ENCODE measurements at places on chromosomes 2 and 18. TPM values are rescaled to one million over a fixed set of nuclear protein-coding genes. Genes with fewer than 3 reads are reported as not detected.

GCG gene
- total RNA-seq, result not detected

CRYGD gene
- total RNA-seq, result not detected

EPB41L5 gene
- total RNA-seq, result 9.9 TPM

SRSF7 gene
- 133 TPM for total RNA-seq

LYPD1 gene
- not detected for total RNA-seq

CRACDL gene
- total RNA-seq, result 7.6 TPM

KIF1A gene
- total RNA-seq, result not detected

DNA sequence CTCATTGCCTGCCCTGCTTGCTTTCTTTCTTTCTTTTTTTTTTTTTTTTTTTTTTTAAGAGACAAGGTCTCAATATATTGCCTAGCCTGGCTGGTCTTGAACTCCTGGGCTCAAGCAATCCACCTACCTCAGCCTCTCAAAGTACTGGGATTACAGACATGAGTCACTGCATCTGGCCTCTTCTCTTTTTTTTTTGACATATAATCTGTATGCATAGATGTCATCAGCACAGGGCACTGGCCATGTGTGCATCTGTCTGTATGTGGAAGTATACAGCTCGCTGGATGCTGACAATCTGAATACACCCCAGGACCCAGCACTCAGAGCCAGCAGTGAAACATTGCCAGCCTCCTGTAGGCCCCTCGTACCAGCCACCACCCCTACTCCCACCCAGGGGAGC is 49.5 kb downstream of the TFCP2L1 start:
- DNase-seq, result no peak

DNA sequence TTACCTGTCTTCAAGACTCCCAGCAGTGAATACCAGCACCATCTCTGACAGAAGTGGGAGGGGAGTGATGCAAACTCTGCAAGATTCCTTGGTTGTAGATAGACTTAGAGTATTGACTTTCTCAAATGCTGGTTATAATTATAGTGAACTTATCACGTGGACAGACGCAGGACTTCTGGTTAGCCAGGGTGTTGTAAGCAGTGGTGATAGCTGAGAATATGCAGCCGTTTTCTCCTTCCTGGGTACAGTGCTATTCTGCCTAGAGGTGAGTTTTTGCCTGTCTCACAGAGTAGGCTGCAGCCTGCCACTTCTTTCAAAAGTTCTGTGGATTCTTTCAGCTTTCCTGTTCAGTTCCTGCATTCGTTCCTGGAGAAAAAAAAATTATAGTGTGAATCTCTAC is 733 bp upstream of the CXCR2 start:
- DNase-seq, result no peak

GRCh38 chr2:192578780-192579179 is 384.0 kb upstream of the TMEFF2 start:
- no peak for DNase-seq

DNA sequence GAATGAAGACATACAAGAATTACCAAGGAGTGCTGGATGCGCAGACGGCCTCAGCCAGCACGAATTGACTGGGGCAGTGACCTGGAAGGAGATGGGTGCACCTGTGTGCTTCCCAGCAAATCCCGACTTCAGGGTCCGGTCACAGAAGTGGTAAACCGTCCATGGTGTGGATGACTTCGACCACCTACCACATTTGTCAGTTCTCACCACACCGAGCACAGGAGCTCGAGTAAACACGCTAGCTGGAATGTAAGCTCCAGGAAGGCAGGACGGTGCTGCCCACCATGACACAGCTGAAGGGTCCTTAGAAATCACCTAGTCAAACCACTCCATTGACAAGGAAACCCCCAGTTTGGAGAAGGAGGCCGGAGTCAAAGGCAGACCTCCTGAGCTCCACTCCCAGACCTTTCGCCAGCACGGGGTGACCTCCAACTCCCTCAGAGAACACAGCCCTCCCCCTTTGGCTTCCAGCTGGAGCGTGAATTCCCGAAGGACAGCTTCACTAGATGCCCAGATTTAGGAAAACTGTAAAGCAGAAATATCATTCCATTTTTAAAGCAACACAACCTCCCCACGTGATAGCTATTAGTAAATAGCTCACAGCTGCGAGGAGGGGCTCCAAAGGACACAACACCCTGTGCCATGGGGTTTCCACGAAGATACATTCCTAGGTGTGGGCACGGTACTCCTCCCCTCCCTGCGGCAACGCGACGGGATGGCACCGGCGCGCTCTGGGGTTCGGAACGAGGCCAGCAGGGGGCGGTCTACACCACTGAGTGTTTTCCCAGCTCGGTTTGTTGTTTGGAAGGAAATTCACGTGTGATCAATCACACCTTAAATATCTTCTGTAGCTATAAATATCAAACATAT is 34.1 kb upstream of the GNAL start:
- peak; percentile 66 for DNase-seq

DNA sequence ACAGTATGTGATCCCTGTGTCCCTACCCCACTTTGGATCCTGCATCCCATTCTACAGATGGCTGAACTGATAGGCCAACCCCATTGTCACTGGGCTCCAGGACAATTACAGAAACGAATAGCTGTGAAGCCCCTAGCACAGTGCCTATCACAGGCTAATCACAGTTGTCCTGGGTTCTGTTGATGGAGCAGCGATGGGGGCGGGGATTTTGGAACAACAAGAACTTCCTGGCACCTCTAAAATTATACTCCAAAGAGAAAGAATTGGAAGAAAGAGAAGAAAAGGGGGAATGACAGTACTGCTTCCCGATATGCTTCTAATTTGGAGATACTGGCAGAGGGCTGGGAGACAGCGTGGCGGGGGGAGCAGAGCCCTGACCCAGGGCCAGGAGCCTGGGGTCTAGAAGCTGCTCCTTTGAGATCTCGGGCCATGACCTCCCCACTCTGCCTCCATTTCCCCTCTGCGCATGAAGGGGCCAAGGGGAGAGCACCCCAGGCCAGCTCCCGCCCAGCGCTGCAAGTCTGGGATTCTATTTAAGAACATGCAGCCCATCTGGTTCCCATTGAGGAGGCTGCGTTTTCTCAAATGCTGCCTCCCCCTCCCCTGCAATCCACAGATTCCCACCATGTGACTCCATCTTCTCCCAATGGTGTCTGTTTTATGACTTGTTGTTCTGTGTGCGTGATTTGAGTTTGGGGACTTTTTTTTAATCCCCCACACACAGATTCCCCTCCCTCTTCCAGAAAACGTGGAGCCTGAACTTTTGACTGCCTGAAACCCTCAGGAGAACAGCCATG is 202.7 kb downstream of the CYP26B1 start:
- DNase-seq, result no peak

- no peak for DNase-seq
Measured at GRCh38 chr2:126950504-126950903, 51.8 kb downstream of the TEX51 start.

- DNase-seq, result no peak
Measured at GRCh38 chr18:5543773-5544389, at the start of gene EPB41L3. TSS of gene EPB41L3 (minus strand) at chr18:5543997. CDS start at chr18:5489183, 54,814 bp downstream.

DNA sequence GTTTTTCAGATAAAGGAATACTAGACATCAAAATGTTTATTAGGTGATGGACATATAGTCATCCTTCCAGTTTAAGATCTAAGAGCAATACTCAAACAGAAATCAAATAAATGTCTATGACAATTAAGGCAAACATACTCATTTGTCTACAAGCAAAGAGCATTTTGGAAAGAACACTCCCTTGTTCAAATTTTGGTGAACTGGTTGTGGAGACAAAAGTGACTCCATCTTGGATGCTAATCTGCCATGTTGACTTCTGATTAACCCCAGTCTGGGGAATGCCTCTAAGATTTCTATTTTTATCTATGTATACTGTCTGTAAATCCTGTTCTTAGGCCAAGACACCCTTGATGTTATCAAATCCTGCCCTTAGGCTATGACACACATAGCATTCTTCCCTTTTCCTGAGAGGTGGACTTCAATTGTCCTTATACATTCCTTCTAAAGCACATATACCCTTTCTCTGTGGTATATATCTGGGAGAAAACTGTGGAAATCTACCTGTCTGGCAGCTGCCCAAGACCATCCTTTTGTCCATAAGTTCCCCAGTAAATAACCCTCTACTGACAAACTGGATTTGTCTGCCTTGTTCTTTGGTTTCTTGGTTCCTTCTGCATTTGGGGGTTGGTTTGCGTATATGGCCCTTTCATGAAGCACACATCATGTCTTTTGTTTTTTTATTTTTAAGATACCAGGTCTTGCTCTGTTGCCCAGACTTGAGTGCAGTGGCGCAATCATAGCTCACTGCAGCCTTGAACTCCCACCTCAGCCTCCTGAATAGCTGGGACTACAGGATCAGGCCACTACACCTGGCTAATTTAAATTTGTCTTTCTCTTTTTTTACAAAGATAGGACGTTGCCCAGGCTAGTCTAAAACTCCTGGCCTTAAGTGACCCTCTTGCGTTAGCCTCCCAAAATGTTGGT is 12.5 kb upstream of the PLEKHM3 start:
- DNase-seq, result no peak

GRCh38 chr2:88059979-88060906 is 4.7 kb upstream of the KRCC1 start:
- peak; percentile 62 for DNase-seq

DNA sequence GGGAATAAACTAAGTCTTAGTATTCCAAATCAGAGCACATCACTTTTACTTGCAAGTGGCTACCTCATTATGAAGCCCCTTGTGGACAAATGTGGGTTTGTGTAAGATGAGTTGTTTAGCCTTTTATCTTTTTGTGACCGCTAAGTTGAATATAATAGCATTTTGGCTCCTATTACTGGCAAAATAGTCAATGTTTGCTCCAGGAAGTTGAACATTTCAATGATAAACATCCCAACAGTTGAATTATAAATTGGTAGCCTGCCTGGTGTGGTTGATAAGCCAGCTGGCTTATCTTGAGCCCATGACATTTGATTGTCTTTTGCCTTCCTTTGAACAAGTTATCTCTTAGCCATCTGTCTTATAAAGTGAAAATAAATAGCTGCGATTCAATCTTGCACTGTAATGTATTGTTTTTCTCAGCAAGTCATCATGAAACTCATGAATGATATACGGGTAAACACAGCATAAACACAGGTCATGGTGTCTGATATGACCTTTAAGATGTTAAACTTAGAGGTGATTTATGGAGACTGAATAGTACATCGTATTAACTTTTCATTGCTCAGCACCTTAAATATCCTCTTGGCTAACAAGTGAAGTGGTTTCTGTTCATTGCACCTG is 338.4 kb downstream of the SOCS6 start:
- no peak for DNase-seq

DNA sequence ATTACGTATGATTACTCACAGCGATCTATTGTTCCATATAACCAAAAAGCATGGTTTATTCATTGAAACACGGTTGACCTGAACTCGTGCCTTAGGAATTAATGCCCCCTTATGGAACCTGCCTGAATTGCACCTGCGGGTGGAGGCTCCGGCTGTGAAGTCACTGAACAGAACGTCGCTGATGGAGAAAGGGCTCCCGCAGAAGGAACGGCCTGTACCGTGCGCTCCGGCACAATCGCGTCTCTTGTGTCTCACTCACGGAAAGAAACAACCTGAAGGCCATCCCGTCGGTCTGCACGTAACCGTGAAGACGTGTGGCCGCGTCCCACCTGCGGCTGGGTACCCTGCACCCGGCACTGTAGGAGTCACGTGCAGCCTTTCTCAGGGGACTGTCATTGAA is 133.1 kb downstream of the NFATC1 start:
- peak; percentile 64 for DNase-seq

DNA sequence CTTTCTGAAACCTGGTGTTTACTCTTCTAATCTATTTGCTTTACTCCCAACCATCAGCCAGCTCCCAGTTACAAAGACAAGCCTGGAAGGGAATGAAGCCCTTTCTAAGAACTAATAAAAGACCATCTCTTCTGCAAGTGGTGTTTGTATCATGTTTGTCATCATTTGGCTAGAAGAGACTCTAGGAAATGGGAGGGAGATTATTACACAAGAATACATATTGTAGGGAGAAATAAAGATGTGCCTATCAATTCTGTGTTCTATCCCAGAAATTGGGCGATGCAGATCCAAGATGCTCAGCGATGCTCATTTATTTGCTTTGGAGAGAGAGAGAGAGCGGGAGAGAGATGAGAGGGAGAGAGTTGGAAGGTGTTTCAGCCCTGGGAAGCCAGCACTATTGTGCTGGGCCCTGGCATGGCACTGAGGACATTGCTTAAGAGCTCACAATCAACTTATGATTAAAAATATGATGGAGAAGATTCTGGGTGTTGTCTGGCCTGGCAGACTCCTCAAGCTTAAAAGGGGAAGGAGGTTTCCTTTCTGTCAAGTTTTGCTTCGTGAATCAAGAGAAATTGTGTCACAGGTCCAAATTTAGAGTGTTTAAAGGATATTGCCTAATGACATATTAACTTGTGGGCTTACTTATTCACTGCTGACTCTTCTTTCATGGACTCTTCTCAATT is 41.8 kb upstream of the AFF3 start:
- no peak for DNase-seq

DNA sequence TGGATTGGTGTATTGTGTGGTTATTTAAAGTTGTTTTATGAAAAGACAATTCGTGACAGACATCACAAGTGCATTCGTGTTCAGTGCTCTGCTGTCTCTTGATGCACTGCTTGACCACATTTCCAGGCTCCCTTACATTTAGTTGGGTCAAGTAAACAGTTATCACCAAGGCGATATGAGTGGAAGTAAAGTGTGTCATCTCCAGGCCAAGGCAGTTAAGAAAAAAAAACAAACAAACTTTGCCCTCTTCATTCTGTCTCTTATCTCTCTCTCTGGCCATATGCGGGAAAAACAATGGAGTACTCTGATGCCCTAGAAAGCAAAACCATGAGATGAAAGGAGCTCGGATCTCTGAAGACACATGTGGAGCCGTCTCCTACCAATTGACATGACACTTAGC is 131.1 kb downstream of the DSEL start:
- DNase-seq, result no peak

- no peak for DNase-seq
Measured at GRCh38 chr2:155630760-155631159, 701.8 kb downstream of the NR4A2 start.

- DNase-seq, result no peak
Measured at GRCh38 chr2:225494100-225494459, 94.6 kb downstream of the NYAP2 start.

DNA sequence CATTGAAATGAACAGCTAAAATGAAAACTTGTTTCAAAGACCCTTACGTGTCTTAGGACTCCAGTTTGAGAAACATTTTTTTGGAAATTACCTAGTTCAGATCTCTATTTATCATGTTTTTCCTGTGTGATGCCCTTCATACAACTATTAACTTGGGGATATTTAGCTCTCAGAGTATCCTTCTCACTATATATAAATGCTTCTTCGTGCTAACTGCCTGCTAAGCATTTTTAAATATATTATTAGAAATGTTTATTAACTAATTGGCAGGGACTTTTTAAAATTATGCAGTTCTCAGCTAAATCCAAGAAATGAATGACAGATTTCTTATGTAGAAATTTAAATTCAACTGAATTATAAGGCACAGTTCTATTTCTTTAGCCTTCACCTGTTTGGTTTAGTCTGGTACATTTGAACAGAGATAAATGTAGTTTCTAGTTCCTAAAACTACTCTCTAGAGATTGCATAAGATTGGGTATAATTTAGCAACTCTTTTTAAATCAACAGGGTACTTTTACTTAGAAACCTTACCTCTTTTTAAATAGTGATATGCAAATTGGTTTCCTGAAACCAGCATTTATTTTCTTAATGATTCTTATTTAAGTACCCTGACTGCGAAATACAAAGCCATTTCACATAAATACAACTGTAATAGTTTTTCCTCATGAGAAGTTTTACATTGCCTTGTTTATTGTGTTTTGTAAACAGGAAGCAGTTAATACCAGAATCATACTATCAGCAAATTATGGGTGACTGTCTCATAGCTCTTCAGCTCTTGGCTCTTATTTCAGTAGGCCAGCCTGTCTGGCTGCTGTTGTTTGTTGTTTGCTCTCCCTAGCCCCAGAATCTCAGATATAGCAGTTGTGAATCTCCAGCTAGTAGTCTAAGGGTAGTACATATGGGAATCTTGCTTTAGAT is 140.7 kb downstream of the PTRHD1 start:
- DNase-seq, result no peak

Data from HT-29 (cell line).